ENCODE measurements at places on chromosomes 11 and 22. TPM values are rescaled to one million over a fixed set of nuclear protein-coding genes. Genes with fewer than 3 reads are reported as not detected.

GRCh38 chr11:2794968-2795322 lies 90.6 kb downstream of the CDKN1C start:
- no peaks in the 10 kb centered on the region for H3K36me3 ChIP-seq
- no peak overlapping the region for H3K4me3 ChIP-seq
- no peaks in the 10 kb centered on the region for H3K27me3 ChIP-seq
- H3K4me1 ChIP-seq = peaks cover 12% of the 10 kb centered on the region
- peak; percentile 39 for DNase-seq
- no peak overlapping the region for H3K27ac ChIP-seq

The TMEM121B gene
- total RNA-seq = 0.97 TPM

DNA sequence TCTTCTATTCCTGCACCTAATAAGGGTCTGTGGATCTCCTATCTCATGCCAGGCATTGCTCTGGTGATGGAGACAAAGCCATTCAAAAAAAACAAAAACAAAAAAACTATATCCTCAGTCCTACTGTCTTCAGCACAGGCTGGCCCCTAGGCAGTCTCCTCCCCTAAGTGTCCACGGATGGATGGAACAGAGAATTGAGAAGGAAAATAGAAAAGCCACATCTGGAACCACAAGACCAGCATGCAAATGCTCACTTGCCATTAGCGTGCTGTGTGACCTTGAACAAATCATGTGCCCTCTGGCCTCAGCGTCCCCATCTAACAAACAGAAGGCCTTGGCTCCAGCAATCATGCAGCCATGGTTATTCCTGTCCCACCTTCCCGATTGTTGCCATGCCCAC lies 32.7 kb upstream of the CD82 start:
- no peaks in the 10 kb centered on the region for H3K36me3 ChIP-seq
- no peaks in the 10 kb centered on the region for H3K4me1 ChIP-seq
- H3K27ac ChIP-seq = no peak overlapping the region
- no peak for DNase-seq
- H3K27me3 ChIP-seq = peaks cover 3% of the 10 kb centered on the region

GRCh38 chr11:86192519-86193257 lies 51.9 kb upstream of the EED start:
- H3K27ac ChIP-seq = peak overlapping the region; percentile 62
- H3K36me3 ChIP-seq = no peaks in the 10 kb centered on the region
- H3K4me1 ChIP-seq = peaks cover 21% of the 10 kb centered on the region
- no peak for DNase-seq

GRCh38 chr22:25167082-25167481 lies 32.6 kb upstream of the CRYBB3 start:
- no peak overlapping the region for H3K27ac ChIP-seq
- no peak overlapping the region for H3K4me3 ChIP-seq
- peaks cover 7% of the 10 kb centered on the region for H3K4me1 ChIP-seq
- no peak for DNase-seq
- H3K27me3 ChIP-seq = no peaks in the 10 kb centered on the region
- H3K36me3 ChIP-seq = peaks cover 4% of the 10 kb centered on the region

GRCh38 chr11:1153951-1154493 lies 3.7 kb upstream of the MUC5AC start:
- no peaks in the 10 kb centered on the region for H3K36me3 ChIP-seq
- no peaks in the 10 kb centered on the region for H3K4me1 ChIP-seq
- H3K27ac ChIP-seq = no peak overlapping the region
- H3K27me3 ChIP-seq = peaks cover 10% of the 10 kb centered on the region

DNA sequence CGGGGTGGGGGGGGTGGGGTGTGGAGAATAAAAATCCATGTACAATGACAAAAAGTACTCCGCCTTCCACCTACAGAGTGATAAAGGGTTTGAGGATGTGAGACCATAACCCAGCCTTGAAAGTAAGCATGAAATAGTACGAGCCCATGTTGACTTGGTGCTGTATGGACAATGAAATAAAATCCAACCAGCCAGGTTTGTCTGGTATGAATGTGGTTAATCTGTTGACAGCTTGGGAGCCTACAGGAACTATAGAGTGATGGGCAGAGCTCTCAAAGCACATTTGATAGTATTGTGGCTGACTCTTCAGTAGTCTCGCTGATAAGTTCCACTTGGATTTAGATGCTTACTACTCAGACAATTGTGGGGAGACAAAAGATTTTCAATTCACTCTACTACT lies 48.8 kb upstream of the CD44 start:
- H3K27ac ChIP-seq = no peak overlapping the region
- H3K4me1 ChIP-seq = peaks cover 16% of the 10 kb centered on the region
- DNase-seq = no peak
- no peak overlapping the region for H3K4me3 ChIP-seq
- no peaks in the 10 kb centered on the region for H3K36me3 ChIP-seq

The PANX3 gene
- total RNA-seq = not detected

The KCNJ5 gene
- 12.9 TPM for total RNA-seq

DNA sequence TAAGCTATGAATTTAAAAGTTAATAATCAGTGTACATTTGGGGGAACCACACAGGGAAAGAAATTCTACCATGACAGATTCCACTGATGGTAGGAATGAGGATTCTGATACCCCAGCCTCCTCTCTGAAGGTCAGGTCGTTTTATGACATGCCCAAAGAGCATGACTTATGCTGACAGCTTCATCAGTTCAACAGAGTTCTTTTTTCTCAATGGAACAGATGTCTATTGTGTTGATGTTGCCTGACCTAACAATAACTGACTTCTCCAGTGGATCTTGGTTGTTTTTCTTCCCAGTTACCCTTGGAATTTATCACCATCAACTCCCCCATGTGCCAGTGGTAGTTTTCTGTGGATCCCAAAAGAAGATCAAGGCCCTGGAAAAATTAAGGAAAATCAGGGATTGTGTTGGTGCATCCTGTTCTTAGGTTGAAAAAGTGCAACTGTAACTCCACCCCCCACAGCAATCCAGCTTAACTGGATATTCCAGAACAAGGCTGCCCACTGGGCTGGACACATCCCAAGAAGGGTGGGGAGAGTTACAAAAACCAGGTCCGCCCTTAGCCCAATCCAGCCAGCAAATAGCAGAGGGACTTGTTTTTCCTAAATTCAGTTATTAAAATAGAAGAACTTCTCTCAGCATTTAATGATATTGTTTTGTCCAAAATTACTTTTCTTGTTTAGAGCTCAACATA lies 31.5 kb upstream of the CAT start:
- H3K36me3 ChIP-seq = no peaks in the 10 kb centered on the region
- no peak overlapping the region for H3K27ac ChIP-seq
- H3K4me3 ChIP-seq = no peak overlapping the region
- H3K4me1 ChIP-seq = no peaks in the 10 kb centered on the region
- no peak for DNase-seq

DNA sequence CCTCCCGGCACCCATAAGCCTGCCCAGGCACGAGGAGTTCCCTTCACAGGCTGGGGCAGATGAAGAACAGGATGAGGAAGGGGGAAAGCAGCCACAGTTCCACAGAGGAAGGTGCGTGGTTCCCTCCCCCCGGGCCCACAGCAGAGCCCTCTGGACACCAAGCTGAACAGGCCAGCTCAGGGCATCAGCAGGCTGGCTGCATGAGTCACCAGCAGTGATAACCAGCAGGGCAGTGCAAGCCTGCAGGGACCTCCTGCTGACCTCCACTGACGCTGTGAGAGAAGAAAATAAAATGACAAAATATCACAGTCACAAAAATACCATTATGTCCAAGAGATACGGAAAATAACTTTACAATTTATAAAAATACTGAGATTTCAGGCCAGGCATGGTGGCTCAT lies 11.5 kb downstream of the RTL6 start:
- DNase-seq = no peak
- no peak overlapping the region for H3K27ac ChIP-seq
- no peaks in the 10 kb centered on the region for H3K27me3 ChIP-seq
- H3K36me3 ChIP-seq = no peaks in the 10 kb centered on the region
- H3K4me3 ChIP-seq = no peak overlapping the region
- H3K4me1 ChIP-seq = no peaks in the 10 kb centered on the region

The KIRREL3 gene
- 0.15 TPM for total RNA-seq

DNA sequence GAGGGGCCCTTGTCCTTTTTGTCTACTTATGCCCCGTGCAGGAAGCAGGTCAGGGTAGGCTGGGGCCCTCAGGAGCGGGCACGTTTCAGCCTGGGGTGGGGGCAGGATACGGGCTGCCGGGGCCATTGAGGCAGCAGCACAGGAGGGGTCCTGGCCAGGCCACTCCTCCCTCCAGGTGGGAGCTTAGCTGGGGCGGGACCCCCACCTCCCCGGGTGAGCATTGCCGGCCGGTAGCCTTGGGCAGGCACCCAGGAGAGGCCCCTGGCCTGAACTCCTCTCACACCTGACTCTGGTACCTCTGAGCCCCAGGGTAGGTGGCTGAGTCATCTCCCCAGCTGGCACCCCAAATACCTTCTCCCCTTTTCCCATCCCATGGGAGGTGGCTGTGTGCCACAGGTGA lies 5.0 kb upstream of the MUC6 start:
- DNase-seq = peak; percentile 38
- no peak overlapping the region for H3K4me3 ChIP-seq
- H3K27me3 ChIP-seq = peaks cover 25% of the 10 kb centered on the region
- no peaks in the 10 kb centered on the region for H3K4me1 ChIP-seq

The IGF2 gene
- 33.9 TPM for total RNA-seq

The RHOD gene
- total RNA-seq = 12.2 TPM

- no peak for DNase-seq
- no peaks in the 10 kb centered on the region for H3K27me3 ChIP-seq
- H3K27ac ChIP-seq = no peak overlapping the region
- no peak overlapping the region for H3K4me3 ChIP-seq
- no peaks in the 10 kb centered on the region for H3K36me3 ChIP-seq
These were observed 23.6 kb downstream of the GDPD5 start for GRCh38 chr11:75502138-75502537.

The TSGA10IP gene
- not detected for total RNA-seq

The MMP8 gene
- 0.44 TPM for total RNA-seq

DNA sequence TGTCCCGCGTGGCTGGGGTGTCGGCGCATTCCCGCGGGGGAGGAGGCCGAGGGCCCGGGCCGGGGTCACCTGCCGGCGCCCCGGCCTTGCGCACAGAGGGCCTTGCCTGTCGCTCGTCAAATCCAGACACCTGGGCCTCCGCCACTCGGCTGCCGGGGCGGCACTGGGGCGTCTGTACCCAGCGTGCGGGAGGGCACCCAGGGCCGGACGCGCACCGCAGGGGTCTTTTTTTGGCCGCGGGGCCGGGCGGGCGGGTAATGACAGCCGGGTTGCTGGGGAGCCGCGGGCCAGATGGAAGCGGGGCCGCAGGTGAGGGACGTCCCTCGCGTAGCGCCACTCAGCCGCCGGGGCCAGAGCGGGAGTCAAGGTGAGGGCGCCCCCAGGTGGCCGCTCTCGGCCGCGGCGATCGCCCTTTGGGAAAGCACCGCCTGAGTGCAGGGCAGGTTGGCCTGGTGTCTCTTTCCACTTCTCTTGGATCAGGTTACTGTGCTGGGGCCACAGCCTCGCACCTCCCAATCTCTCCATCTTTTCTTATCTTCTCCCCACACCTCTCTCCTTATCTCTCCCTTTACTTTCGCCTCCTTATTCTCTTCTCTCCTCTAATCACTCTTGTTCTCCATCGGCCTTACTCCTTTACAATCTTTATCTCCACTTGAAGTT lies 3.5 kb downstream of the PHLDB1 start:
- H3K4me1 ChIP-seq = peaks cover 42% of the 10 kb centered on the region
- H3K36me3 ChIP-seq = peaks cover 23% of the 10 kb centered on the region
- DNase-seq = peak; percentile 90

GRCh38 chr11:128803449-128804245 lies 63.4 kb downstream of the KCNJ1 start:
- no peaks in the 10 kb centered on the region for H3K27me3 ChIP-seq
- no peak for DNase-seq
- H3K4me3 ChIP-seq = no peak overlapping the region
- H3K27ac ChIP-seq = no peak overlapping the region
- peaks cover 18% of the 10 kb centered on the region for H3K4me1 ChIP-seq
- H3K36me3 ChIP-seq = peaks cover 63% of the 10 kb centered on the region

DNA sequence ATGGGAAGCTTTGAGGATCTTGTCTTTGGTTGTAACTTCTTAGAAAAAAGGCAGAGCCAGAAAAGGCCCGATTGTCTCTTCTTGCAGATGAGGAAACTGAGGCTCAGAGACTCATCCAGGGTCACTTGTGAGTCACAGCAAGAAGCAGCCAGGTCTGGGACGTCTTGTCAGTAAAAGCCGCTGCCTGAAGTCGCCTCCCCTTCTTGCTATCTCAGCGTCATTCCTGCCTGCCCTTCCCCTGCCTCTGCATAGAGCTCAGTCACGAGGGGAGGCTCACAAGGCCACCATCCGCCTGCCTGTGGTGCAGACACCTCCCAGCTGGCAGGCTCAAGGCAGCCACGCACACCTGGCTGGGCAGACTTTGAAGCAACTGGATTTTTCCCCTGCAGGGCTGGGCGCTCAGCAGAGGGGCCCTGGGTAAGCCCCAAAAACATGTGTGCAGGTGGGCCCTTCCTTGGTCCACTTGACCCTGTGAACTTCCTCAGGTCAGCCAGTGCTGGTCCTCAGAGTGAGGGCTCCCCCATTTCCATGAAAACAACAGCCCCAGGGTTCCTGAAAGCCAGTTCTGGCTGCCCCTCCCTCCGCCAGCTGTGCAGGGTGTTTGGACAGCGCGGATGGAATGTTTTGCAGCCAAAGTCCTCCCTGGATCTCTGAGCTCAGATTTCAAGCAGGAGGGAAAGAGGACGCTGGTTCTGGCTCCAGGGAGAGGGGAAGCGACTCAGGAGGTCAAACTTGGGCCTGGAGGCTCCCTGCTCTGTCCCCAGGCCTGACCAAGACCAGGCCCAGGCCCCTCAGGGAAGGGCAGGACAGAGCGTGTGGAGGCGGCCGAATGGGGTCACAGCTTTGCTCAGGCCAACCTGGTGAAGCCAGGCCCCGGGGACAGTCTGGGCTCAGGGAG lies 6.0 kb upstream of the RAB3IL1 start:
- H3K36me3 ChIP-seq = no peaks in the 10 kb centered on the region
- peaks cover 10% of the 10 kb centered on the region for H3K27me3 ChIP-seq
- H3K27ac ChIP-seq = peak overlapping the region; percentile 82

DNA sequence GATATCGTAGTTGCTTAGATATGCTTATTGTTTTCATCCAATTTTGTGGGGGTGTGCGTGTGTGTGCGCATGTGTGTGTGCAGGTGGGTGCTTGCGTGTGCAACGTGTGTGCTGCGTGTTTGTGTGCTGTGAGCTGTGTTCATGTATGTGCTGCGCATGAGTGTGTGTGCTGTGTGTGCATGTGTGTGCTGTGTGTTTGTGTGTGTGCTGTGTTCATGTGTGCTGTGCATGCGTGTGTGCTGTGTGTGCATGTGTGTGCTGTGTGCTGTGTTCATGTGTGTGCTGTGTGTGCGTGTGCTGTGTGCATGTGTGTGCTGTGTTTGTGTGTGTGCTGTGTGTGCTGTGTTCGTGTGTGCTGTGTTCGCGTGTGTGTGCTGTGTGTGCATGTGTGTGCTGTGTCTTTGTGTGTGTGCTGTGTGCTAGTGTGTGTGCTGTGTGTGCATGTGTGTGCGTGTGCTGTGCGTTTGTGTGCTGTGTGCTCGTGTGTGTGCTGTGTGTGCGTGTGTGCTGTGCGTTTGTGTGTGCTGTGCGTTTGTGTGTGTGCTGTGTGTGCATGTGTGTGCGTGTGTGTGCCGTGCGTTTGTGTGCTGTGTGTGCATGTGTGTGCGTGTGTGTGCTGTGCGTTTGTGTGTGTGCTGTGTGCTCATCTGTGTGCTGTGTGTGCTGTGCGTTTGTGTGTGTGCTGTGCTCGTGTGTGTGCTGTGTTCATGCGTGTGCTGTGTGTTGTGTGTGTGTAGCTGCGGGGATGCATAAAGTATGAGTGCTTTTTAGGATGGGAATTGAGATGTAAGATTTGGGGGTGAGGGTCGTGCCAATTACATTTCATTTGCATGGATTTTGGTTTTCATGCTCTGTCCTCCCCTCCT lies 7.6 kb downstream of the IGF2 start:
- no peak overlapping the region for H3K4me3 ChIP-seq
- H3K4me1 ChIP-seq = no peaks in the 10 kb centered on the region
- no peak for DNase-seq
- H3K36me3 ChIP-seq = no peaks in the 10 kb centered on the region
- no peak overlapping the region for H3K27ac ChIP-seq
